ENCODE measurements at places on chromosomes 3 and 15.

- DNase-seq, result no peak
Observed at GRCh38 chr15:47778263-47778770, 61.0 kb downstream of the SEMA6D start.

- DNase-seq, result no peak
Observed at GRCh38 chr3:95319921-95320494, 1257.1 kb downstream of the NSUN3 start.

GRCh38 chr3:8776406-8776805, 7.0 kb upstream of the OXTR start:
- DNase-seq, result no peak

- no peak for DNase-seq
Observed at GRCh38 chr15:80789296-80789695, 10.1 kb downstream of the CEMIP start.

DNA sequence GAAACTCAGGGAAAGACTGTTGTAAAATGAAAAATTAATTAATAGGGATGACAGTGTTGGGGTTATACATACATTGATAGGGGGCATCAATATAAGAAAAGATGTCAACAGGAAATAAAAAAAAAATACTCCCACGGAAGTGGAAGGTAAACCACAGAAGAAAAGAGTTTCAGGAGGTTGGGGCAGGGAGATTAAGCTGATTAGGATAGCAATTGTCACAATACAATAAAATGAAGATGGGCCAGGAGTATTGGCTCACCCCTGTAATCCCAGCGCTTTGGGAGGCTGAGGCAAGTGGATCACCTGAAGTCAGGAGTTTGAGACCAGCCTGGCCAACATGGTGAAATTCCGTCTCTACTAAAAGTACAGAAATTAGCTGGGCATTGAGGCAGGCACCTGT, 536.1 kb downstream of the AGBL1 start:
- no peak for DNase-seq

GRCh38 chr3:9791790-9792404, 376 bp downstream of the TADA3 start:
- DNase-seq, result no peak

- DNase-seq, result no peak
Observed at GRCh38 chr15:78419367-78419766, 18.6 kb upstream of the IREB2 start.

- no peak for DNase-seq
Observed at GRCh38 chr3:106629215-106629832, 747.9 kb upstream of the CCDC54 start.

GRCh38 chr3:12192173-12192572, 33.5 kb upstream of the TIMP4 start:
- no peak for DNase-seq

GRCh38 chr3:167777356-167777755, 41.8 kb downstream of the SERPINI1 start:
- no peak for DNase-seq

DNA sequence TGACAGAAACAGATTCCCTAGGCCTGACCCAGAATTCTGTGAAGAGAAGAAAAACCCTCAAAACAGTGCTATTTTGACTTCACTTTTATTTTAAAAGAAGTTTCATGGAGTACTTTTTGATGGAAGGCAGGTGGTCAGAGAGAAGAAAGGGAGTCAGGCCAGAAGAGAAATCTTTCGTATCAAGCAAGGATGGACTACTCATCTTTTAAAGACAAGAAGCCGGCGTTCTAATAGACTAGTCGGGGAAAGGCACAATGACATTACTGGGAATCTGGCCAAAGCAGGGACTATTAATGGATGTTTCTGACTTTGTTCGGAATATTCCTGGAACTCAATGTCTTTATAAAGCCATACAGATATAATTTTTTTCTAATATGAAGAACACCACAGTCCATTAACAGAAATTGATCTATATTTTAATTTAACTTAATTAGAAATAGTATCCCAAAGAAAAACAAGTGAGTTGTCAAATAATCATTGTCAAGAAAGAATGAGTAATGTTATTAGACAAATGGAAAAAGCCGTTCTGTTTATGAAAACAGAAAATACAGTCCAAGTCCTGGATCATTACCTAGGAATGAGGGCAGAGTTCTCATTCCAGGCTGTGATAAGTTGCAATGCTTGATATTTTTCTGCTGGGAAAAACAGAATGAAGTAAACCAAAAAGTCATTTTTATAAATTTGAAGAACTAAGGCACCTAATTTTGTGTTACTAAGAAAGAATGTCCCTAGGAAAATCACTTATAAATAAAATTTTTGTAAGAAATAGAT, 23.7 kb upstream of the PCOLCE2 start:
- DNase-seq, result no peak

DNA sequence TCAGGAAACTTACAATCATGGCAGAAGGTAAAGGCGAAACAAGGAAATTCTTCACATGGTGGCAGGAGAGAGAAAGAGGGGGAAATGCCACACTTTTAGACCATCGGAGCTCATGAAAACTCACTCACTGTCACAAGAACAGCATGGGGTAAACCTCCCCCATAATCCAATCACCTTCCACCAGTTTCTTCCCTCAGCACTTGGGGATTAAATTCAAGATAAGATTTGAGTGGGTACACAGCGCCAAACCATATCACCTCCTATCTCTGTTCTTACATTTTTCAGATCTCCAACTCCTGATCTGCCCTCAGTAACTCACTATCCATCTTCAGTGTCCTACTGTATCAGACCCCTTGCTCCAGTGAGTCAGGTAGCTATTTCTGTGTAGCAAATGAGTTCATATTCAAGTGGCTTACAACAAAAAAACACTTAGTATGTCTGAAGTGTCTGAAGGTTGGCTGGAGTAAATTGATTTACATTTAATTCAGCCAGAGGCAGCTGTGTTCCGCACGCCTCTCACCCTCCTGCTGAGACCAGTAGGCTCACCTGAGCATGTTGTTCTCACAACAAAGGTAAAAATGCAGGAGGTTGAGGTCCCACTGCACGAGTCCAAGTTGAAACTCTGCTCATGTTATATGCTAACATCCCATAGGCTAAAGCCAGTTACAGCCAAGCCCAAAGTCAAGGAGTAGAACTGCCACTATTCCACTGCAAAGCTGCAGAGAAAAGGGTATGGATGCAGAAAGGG, 180.7 kb upstream of the LMCD1 start:
- DNase-seq, result no peak

GRCh38 chr3:124584552-124585391, 145.5 kb upstream of the UMPS start:
- no peak for DNase-seq

DNA sequence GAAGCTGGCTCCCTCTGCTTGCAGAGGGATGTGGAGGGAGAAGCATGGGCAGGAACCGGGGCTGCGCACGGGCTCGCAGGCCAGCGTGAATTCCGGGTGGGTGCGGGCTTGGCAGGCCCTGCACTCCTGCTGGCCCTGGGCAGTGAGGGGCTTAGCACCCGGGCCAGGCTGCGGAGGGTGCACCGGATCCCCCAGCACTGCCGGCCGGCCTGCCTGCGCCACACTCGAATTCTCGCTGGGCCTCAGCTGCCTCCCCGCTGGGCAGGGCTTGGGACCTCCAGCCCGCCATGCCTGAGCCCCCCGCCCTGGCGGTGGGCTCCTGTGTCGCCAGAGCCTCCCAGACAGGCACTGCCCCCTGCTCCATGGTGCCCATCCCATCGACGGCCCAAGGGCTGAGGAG, 47.6 kb upstream of the SPATA12 start:
- no peak for DNase-seq

DNA sequence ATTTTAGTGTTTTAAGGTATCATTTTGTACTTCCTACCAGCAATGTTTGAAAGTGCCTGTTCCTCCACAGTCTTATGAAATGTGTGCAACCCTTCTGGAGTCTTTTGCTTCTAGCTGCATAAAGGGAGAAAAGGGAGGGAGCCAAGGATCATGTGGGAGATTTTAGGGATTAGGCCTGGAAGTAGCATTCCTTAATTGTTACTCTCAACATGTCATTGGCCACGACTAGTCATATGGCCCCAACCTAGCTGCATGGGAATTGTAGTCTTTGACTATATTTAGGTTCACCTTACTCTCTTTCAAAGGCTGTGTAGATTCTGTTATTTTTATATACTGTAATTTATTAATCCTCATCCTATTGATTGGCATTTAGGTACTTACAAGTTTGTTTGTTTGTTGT, 14.9 kb downstream of the CRTAP start:
- no peak for DNase-seq

- no peak for DNase-seq
Observed at GRCh38 chr3:157122116-157122515, 37.8 kb downstream of the CCNL1 start.

GRCh38 chr15:38689522-38689921, 124.9 kb upstream of the RASGRP1 start:
- no peak for DNase-seq

All from cortex of kidney (tissue), 1 donor.